ENCODE measurements at places on chromosomes 5 and 9.

DNA sequence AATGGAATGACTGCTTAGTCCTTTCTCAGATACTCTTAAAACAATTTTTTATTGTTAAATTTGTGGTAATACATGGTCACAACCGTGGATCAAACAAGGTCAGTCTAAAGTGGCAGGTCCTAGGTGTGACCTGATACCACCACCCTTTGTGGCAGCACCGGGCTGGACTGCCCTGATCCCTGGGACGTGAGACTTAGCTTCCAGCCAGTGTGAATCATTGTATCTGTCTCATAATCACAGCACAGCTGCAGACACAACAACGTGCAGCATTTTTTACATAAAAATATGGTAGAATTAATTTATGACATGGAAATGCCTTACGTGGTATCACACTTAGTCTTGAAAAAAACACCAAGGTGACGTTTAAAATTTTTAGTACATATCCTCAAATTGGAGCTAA lies 7.8 kb downstream of the TOR1B start:
- no peak for DNase-seq

- no peak for DNase-seq
Observed at GRCh38 chr5:150505041-150505511, 2.9 kb upstream of the NDST1 start.

DNA sequence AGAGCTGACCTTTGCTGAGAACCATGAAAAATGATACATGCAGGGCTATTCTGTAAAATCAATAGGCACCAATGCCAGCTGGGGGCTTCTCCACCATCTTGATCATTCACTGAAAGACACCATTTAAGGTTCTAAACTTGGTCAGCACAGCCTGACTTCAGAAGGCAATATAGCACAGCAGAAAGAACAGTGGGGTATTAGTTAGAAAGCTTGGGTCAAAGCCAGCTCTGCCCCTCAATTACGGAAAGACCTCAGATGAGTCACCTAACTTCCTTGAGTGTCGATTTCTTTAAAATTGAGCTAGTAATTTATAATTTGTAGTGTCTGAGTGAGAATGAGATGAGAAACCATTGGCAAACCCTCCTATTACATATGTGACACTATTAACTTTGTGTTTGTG lies 3.4 kb downstream of the TNC start:
- no peak for DNase-seq

DNA sequence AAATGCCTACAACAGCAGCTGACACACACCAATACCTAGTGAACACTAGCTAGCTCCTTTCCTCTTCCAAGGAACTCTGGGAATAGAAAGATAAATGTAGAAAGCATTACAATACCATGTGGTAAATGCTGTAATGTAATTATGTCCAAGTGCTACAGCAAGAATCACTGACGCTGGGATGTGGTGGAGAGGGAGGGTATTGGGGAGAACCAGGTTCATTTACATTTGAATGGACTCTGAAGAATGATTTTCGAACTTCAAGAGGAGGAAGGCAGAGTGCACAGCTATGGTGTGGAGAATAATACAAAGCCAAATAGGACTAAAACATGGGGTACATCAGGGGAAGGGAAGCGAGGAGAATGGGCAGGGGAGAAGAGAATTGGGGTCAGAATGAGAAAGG lies 158.0 kb downstream of the CDK5RAP2 start:
- DNase-seq = no peak

- no peak for DNase-seq
Observed at GRCh38 chr5:135978993-135979392, 24.2 kb upstream of the LECT2 start.

GRCh38 chr9:137880976-137881530 lies 3.5 kb downstream of the CACNA1B start:
- no peak for DNase-seq

- DNase-seq = no peak
Observed at GRCh38 chr5:91007251-91007650, 375.9 kb downstream of the ARRDC3 start.

GRCh38 chr5:37950436-37950835 lies 110.6 kb upstream of the GDNF start:
- no peak for DNase-seq

DNA sequence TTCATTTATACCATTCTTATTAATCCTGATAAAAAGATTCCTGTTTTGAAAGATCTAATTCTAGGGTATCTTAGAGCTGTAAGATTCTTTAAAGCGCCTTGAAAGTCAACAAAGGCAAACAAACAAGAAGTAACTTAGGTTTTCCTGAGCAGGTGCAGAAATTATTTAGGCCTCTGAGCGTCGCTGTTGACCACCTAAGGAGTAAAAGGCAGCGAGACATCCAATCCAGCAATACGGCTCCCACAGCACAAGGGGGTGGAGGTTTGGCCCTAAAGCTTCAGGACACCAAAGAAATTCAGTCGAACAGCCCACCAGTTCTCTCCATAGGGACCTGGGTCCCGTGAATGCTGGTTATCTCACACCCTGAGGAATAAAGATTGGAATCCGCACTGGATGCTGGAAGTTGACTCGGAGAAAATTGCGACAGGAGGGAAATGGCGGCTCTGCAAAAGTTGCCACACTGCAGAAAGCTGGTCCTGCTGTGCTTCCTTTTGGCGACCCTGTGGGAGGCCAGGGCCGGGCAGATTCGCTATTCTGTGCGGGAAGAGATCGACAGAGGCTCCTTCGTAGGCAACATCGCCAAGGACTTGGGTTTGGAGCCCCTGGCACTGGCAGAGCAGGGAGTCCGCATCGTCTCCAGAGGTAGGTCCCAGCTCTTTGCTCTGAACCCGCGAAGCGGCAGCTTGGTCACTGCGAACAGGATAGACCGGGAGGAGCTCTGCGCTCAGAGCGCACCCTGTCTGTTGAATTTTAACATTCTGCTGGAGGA lies at the start of gene PCDHGA2:
TSS of gene PCDHGA2 (plus strand) at position 223 of the 769 bp plus-strand sequence.
- peak; percentile 37 for DNase-seq

DNA sequence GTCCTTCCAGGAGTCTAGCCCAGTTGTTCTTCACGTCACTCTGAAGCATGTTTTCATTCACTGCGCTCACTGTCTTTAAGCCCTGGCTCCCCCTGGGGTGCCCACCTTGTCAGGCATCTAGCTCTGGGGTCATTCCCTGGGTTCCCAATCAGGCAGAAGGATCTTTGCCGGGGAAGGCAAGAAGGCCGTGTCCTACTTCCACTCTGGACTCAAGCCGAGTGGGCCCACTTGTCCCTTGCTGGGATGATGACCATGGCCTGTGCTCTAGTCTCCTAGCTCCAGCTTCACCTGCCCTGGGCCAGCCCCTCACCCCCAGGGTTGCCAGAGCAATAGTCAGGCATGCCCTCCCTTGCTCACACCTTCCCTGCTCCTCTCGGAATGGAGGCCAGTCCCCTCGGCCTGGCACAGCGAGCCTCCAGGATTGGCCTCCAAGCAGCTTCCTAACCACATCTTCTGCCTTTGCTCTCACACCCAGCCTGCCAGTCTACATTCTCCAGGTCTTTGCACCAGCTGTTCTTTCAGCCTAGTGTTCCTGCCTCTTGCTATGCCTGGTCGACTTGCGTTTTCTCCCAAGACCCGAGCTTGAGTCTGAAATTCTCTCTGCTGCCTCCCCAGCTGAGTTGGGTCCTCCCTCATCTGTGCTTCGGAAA lies 32.2 kb upstream of the PSD2 start:
- no peak for DNase-seq

DNA sequence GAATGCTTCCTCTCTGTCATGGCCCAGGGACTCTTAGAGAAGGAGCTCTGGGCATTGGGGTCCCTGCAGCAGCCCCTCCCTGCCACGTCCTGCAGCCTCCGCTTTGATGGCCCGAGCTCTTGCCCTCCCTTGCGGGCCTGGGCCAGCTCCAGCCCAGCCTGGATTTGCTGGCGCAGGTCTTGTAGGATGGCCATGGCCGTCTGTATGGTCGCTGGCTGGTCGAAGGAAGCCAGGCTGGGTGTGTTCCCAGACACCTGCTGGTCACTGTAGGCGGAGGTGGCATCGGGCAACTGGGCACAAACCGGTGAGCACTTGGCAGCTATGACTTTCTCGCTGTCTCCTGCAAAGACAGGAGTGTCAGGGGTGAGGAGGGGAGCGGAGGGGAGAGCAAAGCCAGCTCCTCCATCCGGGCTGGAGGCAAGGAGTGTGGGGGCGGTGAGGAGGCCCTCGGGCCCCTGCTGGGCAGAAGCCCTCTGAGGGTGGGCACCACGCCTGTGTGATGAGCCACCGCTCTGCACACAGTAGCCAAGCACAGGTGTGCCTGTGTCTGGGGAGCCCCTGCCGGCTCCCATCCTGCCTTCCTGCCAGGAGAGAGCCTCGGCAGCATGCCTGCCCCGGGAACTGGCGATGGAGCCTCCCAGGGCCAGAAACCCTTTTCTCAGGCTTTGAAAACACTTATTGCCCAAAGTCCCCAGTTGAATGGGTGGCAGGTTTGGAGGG lies 12.4 kb downstream of the CCDC187 start:
- no peak for DNase-seq

DNA sequence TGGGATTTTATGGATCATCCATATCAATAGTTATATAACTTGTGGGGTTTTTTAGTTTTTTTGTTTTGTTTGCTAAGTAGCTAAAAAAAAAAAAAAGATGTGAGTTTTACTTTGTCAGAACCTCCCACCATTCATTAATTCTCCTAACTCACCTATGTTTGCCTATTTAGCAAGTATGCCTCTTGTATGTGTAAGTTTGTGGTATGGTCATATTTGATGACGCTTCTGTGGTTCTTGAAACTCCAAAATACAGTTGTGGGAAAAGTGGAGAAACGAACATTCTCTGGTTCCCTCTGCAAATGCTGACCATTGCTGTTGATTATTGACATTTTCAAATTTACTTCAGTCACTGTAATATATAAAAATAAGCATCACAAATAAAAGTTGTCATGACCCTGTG lies 75.7 kb downstream of the PBX3 start:
- DNase-seq = no peak

- DNase-seq = no peak
Observed at GRCh38 chr5:73501406-73501805, 3.2 kb downstream of the BTF3 start.

GRCh38 chr9:135324329-135324728 lies 155.3 kb upstream of the PPP1R26 start:
- no peak for DNase-seq

- no peak for DNase-seq
Observed at GRCh38 chr5:104702212-104702611, 1139.6 kb upstream of the NUDT12 start.

- no peak for DNase-seq
Observed at GRCh38 chr9:35002623-35003022, 13.1 kb downstream of the DNAJB5 start.

GRCh38 chr5:148776780-148777179 lies 49.6 kb upstream of the ADRB2 start:
- DNase-seq = peak; percentile 44

GRCh38 chr9:94801681-94802080 lies 75.2 kb downstream of the AOPEP start:
- peak; percentile 59 for DNase-seq

- no peak for DNase-seq
Observed at GRCh38 chr9:6758248-6758497, 400 bp downstream of the KDM4C start.

- DNase-seq = peak; percentile 45
Observed at GRCh38 chr9:131809941-131810344, 70.1 kb upstream of the RAPGEF1 start.

GRCh38 chr5:37847978-37848425 lies 8.2 kb upstream of the GDNF start:
- no peak for DNase-seq

DNA sequence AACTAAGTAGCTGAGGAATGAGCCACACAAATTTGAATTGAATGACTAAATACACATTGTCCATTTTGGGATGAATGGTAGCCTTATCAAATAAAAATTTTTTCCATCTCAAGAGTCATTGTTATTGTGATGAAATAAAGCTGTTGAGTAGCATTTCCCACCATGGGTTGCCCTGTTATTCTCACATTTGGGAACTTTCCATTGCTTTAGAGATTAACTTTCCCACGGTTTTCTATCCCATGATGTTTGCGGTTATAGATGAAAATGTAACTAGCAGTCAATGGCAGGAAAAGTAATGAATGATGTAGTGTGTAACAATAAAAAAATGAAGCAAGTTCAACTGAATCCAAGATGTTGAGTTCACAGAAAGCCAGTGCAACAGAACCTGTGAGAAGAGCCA lies 59.9 kb upstream of the PLPP1 start:
- DNase-seq = no peak

GRCh38 chr5:189976-190365 lies 1.3 kb upstream of the LRRC14B start:
- no peak for DNase-seq

GRCh38 chr5:90214991-90215390 lies 194.6 kb downstream of the CETN3 start:
- DNase-seq = no peak

- no peak for DNase-seq
Observed at GRCh38 chr5:112752335-112752734, 14.7 kb downstream of the APC start.

DNA sequence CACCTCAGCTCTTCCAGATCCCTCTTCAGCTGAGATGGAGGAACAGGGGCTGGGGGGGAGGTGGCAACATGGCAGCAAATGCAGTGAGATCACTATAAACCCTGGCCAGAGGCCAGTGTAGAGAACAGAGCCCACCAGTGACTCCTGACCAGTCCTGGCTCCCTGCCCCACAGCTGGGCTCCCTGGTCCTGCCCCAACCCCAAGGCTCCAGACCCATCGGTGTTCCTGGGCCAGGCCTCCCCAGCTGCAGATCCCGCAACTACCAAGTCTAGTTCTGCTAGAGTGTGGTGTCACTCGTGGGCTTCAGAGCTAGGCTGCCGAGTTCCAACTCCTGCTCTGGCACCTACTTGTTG lies 16.8 kb downstream of the AKNA start:
- no peak for DNase-seq

DNA sequence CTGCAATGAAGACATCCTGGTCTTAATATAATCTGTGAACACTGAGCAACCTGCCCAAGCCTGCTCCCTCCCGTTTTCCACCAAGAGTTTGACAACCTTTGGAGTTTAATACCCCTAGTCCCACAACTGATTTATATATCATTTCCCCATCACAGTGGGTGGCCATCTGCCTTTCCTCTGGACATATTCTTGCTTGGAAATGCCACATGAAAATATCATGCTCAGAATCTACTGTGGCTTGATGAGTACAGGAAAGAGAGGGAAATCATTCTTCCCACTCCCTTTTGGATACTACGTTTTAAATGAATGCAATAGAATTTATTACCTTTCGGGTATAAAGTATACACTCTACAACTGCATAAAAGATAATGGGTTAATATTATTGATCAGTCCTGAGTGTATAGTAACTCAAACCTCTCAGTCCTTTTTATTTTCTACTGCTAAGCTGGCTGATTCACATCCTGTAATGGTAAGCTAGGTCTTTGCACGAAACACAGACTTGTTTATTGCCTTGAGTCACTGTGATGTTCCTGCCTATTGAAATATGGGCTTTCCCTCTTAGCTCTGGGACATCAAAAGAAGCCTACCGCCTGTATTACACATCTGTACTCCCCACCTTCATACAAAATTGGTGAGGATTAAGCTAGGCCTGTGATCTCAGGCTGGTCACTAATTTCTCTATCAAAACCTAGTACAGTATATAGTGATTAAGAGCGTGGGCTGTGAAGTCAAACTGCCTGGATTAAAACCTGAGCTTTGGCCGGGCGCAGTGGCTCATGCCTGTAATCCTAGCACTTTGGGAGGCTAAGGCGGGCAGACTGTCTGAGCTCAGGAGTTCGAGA lies 67.6 kb upstream of the NR5A1 start:
- peak; percentile 73 for DNase-seq

GRCh38 chr5:136749016-136749415 lies 383.7 kb upstream of the TRPC7 start:
- DNase-seq = no peak

- DNase-seq = no peak
Observed at GRCh38 chr5:56097055-56097454, 102.3 kb upstream of the IL6ST start.

Data from GM04503 (cell line).